ENCODE measurements at places on chromosomes 12 and 14.

GRCh38 chr14:59333668-59334067 lies 131.5 kb downstream of the GPR135 start:
- peak; percentile 80 for DNase-seq

- no peak for DNase-seq
These were observed 29.3 kb downstream of the DUSP16 start for GRCh38 chr12:12533238-12533829.

DNA sequence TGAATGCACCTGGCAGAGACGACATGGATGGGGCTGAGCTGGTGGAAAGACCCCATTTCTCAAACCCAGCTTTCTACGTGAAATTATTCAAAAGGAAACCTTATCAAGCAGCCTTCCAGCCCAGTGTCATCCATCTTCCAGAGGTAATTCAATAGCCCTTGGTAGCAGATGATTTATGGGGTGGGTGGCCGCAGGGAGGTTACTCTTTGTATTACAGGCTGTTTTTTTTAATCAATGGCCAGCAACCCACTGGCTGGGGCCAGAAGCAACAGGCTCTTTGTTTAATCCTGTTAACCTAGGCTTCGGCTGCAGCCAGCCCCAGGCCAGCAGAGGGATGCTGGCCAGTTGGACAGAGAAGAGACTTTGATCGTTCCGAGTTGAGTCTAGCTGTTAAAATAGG lies 139.8 kb upstream of the SRRM4 start:
- no peak for DNase-seq

DNA sequence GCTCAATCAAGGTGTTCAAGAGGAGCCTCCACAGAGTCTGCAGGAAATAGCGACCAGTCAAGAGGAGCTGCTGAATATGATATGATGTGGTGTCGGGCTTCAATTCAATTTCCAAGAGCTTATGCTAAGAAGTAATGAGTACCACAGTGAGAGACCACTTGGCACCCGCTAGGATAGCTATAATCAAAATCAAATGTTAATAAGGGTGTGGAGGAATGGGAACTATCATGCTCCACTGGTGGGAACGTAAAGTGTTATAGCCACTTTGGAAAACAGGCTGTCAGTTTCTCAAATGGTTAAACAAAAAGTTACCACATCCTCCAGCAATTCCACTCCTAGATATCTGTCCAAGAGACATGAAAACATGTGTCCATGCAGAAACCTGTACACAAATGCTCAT lies 6.7 kb downstream of the POLR3B start:
- DNase-seq: no peak

DNA sequence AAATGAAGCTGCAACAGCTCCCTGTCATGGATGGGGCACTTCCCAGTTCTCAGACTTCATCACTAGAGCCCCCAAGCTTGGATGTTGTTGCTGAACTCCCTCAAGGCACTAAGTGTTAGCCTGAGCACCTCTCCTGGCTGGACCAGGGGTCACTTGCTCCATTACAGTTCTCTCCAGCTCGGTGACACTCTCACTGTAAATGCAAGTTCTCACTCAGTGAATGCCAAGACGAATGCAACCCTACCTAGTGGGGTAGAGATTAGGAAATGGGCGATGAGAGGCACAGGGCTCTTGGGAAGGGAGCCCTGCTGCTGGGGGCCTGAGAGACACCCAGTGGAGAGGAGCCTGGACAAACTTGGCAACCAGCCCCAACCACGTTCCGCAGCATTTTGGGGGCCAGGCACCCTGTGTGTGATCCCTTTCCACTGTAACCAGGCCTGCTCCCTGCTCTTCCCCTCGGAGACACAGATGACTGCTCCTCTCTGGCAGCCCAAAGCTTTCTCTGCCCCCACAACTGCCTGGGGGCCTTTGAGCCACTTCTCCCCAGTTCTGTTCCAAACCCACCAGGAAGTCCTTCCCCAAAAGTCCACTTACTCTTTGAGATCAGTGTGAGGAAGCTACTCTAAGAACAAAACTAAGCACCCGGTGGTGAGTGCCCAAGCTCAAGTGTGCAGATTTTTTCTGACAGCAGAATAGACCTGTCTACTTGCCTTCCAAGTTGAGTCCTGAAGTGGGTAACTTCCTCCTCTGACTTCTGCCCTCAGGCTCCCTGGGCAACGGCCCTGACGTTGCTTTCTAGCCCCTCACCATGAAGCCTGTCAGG lies 8.0 kb upstream of the SELPLG start:
- no peak for DNase-seq

DNA sequence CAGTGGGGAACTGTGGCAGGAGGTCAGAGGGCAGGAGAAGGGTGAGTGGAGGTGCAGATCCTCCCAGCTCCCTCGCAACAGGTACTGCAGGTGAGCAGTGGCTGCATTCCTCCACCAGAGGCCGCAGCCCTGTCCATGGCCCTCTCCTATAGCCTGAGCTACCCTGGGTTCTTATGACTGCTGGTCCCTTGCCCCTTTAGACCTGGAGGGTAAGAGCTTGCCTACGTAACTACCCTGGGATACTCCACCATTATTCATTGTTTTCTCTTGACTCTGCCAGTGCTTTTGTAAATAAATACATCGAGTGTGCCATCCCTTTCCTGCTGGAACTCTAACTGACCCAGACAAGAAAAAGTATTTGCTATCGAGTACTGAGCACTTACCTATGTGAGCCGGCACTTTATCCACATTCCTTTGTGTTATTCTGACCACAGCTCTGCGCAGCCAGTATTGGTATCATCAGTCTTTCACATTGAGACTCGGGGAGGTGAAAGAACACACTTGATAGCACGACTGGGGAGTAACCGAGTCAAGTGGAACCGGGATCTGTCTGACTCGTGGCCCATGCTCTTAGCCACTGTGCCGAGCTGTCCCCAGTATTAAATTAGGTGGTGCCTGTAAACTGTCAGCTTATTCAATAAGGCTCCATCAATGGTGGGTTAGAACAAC lies 38.5 kb downstream of the LTBP2 start:
- DNase-seq: no peak

- no peak for DNase-seq
These were observed 15.2 kb downstream of the GUCY2C start for GRCh38 chr12:14681190-14681589.

GRCh38 chr12:113587720-113588119 lies 116.0 kb upstream of the LHX5 start:
- no peak for DNase-seq
